ENCODE measurements at places on chromosomes 12 and 14. TPM values are rescaled to one million over a fixed set of nuclear protein-coding genes. Genes with fewer than 3 reads are reported as not detected.

The KLRD1 gene
- total RNA-seq: 0.96 TPM

The KRT75 gene
- total RNA-seq: not detected

The MRPL51 gene
- total RNA-seq: 72.1 TPM

DNA sequence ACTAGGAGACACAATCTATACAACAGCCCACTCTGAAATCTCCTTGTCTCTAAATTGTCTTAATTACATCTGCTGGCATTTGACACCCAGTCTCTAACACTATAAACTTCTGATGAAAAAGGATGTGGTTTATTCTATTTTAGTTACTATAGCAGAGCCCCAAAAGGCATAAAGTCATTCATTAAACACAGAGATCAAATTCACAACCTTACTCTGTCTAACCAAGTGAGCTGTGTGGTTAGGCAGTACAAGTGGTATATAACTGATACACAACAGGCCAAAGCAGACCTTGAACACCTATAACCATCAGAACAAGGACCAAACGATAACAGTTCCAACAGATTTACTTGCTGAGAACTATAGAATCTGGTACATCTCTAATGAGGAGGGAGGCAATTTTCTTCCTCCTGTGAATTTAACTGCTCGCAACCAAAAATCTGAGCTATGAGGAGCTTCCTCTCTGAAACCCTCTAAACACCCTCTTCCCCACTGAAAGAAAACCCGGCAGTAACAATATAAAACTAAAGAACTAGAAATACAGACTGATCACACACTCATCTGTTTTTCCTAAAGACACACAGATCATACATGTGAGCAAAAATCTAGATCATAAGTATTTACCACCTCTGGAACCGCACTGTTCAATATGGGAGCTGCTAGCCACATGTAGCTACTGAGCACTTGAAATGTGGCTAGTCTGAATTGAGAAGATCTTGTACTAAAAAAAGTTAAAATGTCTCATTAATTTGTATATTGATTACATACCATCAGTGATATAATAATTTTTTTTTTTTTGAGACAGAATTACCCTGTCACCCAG, 17.7 kb downstream of the SPPL3 start:
- H3K27ac ChIP-seq: no peak overlapping the region
- H3K27me3 ChIP-seq: no peaks in the 10 kb centered on the region
- H3K36me3 ChIP-seq: no peaks in the 10 kb centered on the region
- no peak overlapping the region for H3K4me3 ChIP-seq
- DNase-seq: no peak

- H3K27ac ChIP-seq: peak overlapping the region; percentile 2
- no peaks in the 10 kb centered on the region for H3K36me3 ChIP-seq
- H3K4me3 ChIP-seq: peak overlapping the region; percentile 30
- DNase-seq: no peak
- H3K27me3 ChIP-seq: no peaks in the 10 kb centered on the region
These were observed 16.9 kb downstream of the OR6S1 start for GRCh38 chr14:20624495-20625070.

GRCh38 chr12:107545737-107546353, 139.8 kb upstream of the PWP1 start:
- peak overlapping the region; percentile 43 for H3K27ac ChIP-seq
- H3K27me3 ChIP-seq: no peaks in the 10 kb centered on the region
- no peak for DNase-seq
- no peaks in the 10 kb centered on the region for H3K4me1 ChIP-seq

DNA sequence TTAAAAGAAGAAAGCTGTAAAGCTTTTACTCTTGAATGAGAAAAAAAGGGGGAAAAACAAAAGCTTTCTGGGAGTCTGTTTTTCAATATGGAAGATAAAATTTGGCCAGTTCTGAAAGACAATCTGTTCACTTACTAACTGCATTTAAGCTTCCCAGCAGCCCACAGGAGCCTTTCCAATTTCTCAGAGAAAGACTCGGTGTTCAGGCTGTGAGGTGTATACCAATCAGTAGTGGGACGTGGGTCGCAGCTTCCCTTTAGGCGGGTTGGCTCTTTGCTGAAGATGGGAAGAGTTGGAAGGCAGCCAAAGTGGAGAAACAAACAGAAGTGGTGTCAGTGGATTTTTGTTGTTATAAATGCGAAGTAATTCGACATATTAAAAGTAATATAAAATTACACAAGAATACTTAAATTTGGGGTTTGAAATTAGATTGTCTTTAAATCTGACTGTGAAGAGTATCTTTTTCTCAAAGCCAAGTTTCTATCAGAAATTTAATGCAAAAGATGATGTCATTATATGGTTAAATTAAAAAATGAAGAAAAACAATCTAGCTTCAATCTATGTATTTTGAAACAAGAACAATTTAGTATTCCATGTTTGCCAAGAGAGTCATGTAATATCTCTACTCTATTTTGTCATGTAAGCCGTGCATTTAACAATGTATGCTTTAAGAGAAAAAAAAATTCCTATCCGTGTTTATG, 590.2 kb upstream of the ATXN7L3B start:
- H3K4me3 ChIP-seq: no peak overlapping the region
- DNase-seq: no peak
- H3K4me1 ChIP-seq: no peaks in the 10 kb centered on the region
- H3K27ac ChIP-seq: no peak overlapping the region

DNA sequence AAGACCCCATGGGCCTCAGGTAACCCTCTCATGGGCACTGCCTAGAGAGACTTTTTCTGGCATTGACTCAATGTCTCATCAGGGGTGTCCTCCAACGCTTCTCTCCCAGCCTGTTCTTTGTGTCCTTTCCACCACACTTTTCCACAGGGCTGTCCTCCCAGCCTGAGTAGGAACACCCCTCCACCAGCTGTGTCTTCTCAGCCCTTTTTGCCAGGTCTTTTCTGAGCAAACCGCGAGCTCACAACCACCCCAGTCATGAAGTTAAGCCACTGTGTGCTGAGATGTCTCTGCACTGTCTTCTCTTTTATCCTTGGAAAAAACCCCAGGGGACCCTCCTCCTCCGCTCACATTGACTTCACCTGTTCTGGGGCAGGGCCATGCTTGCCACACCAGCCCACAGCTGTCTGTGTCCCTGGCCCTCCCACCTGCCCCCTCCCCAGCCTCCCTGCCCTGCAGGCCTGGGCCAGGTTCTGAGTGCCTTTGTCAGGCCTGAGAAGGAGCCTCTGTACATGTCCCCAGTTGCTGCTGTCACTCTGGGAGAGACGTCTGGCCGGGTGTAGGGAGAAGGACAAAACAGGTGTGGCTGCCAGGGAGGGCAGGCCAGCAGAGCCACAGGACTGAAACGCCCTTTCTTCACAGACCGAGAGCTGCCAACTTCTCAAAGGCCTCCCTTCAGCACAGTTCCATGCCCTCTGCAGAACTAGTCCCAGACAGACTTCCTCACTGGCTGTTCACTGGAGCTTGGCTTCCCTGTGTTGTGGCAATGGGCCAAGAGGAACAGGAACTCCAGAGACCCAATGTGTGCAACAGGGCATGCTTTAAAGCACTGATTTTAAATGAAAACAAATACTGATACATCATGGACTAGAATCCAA, 50.5 kb upstream of the PNMA1 start:
- H3K4me3 ChIP-seq: peak overlapping the region; percentile 5
- no peaks in the 10 kb centered on the region for H3K36me3 ChIP-seq
- no peaks in the 10 kb centered on the region for H3K27me3 ChIP-seq
- peaks cover 8% of the 10 kb centered on the region for H3K4me1 ChIP-seq
- DNase-seq: peak; percentile 72

GRCh38 chr12:62379723-62380045, 86.9 kb upstream of the MON2 start:
- no peak for DNase-seq

DNA sequence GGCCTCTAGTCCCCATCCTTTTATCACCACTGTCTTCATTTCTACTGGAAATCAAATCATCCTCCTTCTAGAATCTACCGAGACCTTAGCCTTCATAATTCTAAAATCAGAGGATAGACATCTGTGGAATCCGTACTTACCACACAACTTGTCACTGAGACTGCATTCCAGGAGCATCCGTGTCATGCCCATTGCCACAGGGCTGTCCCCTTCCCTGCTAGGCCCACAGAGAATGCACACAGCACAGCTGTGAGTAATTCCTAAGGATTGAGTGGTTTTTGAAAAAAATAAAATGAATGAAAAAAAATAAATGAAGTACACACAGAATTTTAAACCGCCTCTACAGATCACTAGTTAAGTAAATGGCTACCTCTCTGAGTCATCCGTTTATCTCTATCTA, 21.0 kb upstream of the MAGOHB start:
- DNase-seq: no peak
- no peaks in the 10 kb centered on the region for H3K36me3 ChIP-seq
- H3K27me3 ChIP-seq: no peaks in the 10 kb centered on the region
- no peak overlapping the region for H3K27ac ChIP-seq
- no peaks in the 10 kb centered on the region for H3K4me1 ChIP-seq

- H3K4me3 ChIP-seq: no peak overlapping the region
- H3K27ac ChIP-seq: no peak overlapping the region
- peaks cover 5% of the 10 kb centered on the region for H3K4me1 ChIP-seq
- H3K36me3 ChIP-seq: no peaks in the 10 kb centered on the region
These were observed 150.9 kb downstream of the MED13L start for GRCh38 chr12:116126610-116127009.

Data from breast epithelium (tissue), 4 donors.